ENCODE measurements at places on chromosomes 13 and 19.
A peak's percentile ranks its signal among the peaks of the same experiment; 100 is the strongest.

DNA sequence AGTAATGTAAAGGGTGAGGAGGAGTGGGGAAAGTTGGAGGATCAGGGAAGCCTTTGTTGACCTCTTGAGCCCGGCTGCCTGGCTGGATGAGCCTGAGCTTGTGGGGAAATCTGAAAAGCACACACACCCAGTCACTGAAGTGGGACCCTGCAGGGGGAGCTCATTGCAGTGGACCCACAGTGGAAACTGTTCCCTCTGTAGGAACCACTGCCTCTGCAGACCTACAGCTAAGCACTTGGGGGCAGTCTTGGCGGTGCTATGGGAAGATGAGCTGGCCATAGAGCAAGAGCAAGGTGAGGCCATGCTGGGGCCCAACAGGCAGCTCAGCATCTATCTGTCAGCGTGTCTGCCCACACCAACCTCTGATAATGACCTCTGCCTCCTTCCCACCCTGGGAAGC, 294.8 kb downstream of the TSHZ3 start:
- peak; percentile 15 for DNase-seq

- DNase-seq, result no peak
Observed at GRCh38 chr13:33251131-33251661, 34.4 kb downstream of the STARD13 start.

- no peak for DNase-seq
Observed at GRCh38 chr13:21657538-21657937, 13.3 kb upstream of the FGF9 start.

GRCh38 chr13:91119643-91120042, 227.8 kb upstream of the MIR17HG start:
- no peak for DNase-seq

DNA sequence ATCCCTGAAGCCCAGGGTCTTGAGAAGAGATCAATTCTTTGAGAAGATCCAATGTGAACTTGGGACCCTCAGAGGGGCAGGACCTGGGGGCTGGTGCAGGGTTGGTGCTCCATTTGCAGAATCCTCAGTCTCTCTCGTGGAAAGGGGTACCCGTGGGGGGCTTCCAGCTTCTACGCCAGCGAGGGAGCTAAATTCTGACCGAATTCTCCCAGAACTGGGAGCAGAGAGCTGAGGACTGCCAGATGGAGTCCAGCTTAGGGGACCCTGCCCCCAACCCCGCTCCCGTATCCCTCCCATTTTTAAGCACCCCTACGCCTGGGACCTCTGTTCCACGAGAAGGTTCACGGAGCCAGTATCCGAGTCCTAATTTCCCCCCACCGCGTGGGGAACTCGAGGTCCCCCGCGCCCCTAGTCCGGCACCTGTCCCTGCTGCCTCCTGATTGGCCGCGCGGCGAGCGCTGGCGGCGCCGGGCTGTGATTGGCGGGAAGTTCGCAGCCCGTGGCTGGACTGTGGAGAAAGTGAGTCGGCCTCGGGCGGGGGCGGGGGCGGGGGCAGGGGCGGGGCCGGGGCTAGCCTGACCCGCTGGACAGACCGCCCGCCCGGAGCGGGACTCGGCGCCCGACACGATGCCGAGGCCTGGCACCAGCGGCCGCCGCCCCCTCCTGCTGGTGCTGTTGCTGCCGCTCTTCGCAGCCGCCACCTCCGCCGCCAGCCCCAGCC, 4.4 kb upstream of the LTBP4 start:
- DNase-seq, result peak; percentile 46

- no peak for DNase-seq
Observed at GRCh38 chr13:44312834-44313551, 60.6 kb upstream of the SERP2 start.

GRCh38 chr13:85216576-85216975, 582.6 kb downstream of the SLITRK6 start:
- no peak for DNase-seq

DNA sequence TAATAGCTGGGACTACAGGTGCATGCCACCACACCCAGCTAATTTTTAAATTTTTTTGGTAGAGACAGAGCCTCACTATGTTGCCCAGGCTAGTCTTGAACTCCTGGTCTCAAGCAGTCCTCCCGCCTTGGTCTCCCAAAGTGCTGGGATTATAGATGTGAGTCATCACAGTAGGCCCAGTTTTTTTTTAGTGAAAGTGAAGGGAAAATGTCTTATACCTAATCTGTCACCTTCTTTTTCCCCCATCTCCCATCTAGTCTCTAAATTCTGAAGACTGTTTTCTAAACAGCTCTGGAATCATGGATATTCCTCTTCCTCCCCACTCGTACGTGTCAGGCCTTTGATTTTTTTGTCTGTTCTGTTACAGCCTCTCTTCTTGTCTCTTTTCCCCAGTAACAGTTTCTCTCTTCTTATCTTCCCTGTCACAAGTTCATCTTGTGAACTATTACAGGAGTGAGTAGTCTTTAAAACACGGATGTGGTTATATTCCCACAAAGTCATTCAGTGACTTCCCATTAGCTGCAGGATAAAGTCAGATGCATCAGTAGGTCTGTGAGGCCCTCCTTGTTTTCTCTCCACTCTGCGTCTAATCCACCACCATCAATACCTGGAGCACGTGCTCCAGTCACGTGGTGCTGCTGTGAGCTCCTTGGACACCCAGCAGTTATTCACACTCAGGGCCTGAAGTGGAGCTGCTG, 2.9 kb downstream of the CDC16 start:
- no peak for DNase-seq

- DNase-seq, result no peak
Observed at GRCh38 chr19:34365463-34366401, 736 bp downstream of the GPI start.

DNA sequence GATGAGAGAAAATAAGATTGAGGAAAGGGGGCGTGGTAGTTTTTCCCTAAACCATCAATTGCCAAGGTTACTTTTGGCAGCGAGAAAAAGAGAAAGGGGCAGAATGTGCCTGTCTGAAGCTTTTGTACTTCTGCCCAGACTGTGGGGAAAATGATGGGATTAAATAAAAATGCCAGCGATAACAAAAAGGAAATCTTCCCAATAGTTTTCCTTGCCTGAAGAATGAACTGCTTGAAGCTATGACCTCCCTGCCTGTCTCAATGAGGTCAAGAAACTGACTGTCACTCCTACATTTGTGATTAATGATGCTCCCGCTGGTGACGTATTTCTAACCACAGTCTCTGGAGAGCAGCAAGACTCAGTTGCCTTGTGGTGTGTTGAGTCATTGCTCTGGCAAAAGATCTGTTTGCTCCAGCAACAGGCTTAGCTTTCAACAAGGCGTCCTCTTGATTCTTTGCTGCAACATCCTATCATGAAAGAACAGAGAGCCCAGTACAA, 1051.5 kb downstream of the DIAPH3 start:
- DNase-seq, result no peak

DNA sequence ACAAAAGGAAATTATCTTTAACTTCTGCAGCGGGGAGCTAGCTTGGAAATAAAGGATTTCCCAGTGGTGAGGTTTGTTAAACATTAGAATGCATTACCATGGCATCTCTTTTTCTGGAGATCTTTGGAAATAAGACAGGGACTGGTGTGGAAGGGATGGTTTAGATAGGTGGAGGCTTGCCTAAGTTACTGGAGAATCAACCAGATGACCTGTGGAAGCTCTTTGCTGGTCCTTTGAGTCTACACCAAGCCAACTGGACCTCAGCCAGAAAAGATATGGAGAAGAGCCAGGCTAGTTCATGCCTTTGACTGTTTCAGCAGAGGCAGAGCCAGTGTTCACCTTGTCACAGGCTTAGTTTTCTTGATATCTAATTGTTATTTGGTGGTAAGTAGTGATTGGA, 134.7 kb downstream of the KCNRG start:
- DNase-seq, result no peak

- DNase-seq, result no peak
Observed at GRCh38 chr13:32538143-32538620, 413 bp downstream of the N4BP2L2 start.

DNA sequence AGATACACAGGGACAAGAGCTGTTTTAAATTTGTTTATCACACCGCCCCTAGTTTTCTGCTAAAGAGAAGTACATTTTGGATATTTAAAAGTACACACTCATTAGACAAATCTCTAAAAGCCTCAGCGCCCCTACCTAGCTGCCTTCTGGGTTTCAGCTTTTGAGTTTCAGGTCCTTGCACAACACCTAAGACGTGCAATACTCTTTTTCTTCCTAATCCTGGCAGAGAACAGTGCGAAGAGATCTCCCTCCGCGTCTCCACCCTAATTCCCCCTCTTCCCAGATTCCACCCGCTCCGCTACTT, 421 bp upstream of the KLF5 start:
- no peak for DNase-seq

DNA sequence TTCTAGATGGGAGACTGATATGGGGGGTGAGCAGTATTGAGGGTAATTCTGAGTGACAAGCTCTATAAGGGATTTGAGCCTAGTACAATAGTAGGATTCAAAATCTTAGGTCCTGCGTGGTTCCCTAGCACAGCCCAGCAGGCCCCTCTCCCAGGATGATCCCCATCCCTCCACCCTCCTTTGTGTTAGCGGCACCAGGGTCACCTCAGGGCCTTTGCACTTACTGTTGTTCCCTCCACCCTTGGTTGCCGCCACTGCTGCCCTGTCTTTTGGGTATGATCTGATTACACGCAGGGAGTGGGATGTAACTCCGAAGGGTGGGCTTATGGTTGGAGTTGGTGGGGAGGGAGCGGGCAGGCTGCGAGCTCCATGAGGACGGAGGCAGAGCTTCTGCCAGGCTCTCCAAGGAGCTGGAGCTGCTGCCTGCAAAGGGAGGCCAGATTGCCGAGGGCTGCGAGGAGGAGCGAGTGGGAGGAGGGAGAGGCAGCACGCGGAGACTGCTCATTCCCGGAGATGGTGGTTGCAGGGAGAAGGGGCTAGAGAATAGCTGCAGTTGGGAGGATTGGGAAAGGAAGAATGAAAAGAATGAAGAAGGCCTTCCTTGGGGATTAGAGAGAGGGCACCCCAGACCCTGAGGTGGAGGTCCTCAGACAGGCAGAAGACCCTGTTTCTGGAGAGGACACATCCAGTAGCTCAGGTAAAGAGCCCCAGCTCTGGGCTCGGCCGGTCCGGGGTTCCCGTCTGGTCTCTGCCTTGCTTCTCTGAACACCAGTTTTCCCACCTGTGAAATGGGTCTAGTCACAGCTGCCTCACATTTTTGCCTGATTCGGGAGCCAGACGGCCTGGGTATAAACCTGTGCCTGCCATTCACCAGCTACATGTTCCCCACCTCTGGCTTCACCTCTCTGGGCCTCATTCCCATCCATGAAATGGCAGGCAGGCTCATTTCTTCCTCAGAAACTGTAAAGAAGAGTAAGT, 5.2 kb downstream of the NACC1 start:
- no peak for DNase-seq

DNA sequence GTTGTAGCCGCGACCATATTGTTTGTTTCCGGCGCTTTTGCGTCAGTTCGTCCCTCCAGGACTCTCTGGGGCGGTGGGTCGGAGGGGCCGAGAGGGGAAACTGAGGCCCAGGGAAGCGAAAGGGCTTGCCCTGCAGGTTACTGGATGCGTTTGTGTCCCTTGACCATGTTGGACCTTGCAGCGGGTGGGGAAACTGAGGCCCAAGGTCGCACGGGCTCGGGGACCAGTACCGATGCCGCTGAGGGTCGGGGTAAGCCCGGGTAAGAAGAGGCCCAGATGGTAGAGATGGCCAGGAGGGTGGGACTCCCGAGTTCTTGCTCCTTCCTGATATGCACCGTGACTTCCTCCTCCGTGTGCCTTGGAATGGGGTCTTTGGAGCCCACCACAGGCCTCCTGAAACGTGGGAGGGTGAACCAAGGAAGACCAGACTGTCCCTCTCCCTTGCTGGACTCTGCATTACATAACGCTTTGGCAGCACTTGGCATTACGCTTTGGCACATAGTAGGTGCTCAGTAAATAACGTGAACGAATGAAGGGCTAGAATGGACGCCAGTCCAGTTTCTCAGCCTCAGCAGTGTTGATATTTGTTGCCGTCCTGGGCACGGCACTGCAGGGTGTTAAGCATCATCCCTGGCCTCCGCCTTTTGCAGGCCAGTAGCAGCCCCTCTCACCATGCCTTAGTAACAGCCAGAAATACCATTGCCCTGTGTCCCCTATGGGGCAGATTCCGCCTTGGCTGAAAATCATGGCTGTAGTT, 743 bp downstream of the CHAF1A start:
- no peak for DNase-seq

DNA sequence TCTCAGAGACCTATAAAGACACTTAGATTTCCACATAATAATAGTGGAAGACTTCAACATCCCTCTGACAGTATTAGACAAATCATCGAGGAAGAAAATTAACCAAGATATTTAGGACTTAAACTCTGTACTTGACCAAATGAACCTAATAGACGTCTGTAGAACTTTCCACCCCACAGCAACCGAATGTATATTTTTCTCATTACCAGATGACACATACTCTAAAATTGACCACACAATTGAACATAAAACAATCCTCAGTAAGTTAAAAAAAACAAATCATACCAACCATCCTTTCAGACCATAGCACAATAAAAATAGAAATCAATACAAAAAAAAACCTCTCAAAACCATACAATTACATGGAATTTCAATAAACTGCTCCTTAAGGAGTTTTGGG, 201.0 kb downstream of the POSTN start:
- DNase-seq, result no peak

DNA sequence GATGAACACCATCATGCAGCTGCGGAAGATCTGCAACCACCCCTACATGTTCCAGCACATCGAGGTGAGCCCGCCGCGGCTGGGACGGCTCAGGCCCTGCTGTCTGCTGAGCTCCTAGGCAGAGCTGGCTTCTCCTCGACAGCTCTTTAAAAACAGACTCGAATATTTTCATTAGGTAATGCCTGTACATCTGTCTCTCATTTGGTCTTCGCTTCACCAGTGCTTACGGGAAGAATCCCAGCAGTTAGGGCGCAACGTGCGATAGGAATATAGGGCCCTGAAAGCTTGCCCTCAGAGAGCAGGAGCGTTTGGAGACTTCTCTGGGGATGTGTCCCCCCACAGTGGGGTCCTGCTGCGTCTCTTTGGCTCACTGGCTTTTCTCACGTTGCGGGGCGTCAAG, 63.8 kb upstream of the LDLR start:
- no peak for DNase-seq

- no peak for DNase-seq
Observed at GRCh38 chr13:111324736-111325135, 4.3 kb downstream of the TEX29 start.

GRCh38 chr13:59641261-59641660, 522.5 kb downstream of the DIAPH3 start:
- DNase-seq, result no peak

- DNase-seq, result no peak
Observed at GRCh38 chr19:16585094-16585801, 13.0 kb upstream of the SLC35E1 start.

- no peak for DNase-seq
Observed at GRCh38 chr13:51794964-51795363, 9.0 kb downstream of the DHRS12 start.

GRCh38 chr13:62388515-62388914, 972.9 kb upstream of the PCDH20 start:
- DNase-seq, result no peak
